ENCODE measurements at places on chromosomes 1 and 21.

DNA sequence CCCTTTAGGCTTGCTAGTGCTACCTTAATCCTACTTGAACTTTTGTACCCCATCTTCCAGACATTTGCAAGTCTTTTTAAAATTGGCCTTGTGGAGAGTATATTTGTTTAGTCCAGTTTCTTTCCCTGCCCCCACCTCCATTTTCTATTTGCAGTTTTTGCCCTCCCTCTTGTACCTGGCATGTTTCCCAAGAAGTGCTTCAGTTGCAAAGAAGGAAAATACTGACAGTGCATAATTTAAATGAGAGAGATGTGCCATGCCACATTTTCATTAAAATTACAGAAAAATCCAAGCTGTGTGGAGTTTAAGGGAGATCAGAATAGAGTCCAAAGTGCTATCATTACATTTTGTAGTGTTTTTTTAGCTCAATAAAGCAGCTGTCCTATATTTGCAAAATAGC lies 150.0 kb upstream of the ADGRL2 start:
- DNase-seq, result no peak

DNA sequence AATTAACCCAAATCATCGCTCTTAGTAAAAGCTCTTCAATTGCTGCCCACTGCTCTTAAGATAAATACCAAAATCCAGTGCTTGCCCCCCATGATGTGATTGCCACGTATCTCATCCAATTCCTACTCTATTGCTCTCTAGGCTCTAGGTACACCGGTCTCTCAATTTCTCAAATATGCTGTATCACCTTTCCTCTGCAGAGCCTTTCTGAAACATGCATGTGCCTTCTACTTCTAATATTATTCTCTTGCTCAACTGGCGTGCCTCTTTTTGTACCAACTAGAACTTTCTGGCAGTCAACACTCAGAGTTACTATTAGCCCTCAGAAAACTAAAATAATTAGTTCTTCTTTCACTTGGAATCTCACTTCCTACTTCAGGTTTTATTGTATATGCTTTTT lies 111.7 kb upstream of the LBR start:
- DNase-seq, result no peak

GRCh38 chr1:41621791-41622190 lies 137.3 kb upstream of the EDN2 start:
- DNase-seq, result no peak

- no peak for DNase-seq
Observed at GRCh38 chr1:42768172-42768571, 1.1 kb downstream of the C1orf50 start.

GRCh38 chr1:233238884-233239431 lies 56.6 kb downstream of the PCNX2 start:
- DNase-seq, result no peak

- no peak for DNase-seq
Observed at GRCh38 chr21:44534688-44535087, 5.3 kb downstream of the KRTAP10-1 start.

- no peak for DNase-seq
Observed at GRCh38 chr1:162094271-162094670, 24.8 kb downstream of the NOS1AP start.

DNA sequence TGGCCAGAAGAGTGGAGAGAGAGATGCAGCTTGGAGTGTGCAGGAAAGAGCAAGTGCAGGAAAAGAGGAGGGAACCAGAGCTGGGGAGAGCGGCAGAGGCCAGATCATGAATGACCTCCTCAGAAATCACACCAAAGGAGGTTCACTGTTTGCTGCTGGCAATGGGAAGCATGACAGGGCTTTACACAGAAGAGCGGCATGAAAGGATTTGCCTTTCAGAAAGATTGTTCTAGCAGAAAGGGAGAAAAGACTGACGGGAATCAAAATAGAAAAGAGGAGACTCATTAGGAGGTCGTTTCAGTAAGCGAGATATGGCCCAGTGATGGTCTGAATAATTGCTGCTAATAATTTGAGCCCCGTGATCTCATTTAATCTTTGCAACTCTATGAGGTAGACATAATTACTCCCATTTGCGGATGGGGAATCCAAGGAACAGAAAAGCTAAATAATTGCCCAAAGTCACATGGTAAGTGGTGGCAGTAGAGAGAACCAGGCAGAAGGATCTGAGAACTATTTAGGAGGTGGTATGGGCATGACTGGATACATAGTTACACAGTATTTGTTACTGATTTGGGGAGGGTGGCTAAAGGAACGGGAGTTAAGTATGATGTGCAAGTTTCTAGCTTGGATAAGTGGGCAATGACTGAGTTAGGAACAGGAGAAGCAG lies 12.5 kb upstream of the HNRNPR start:
- no peak for DNase-seq

- DNase-seq, result no peak
Observed at GRCh38 chr1:231028682-231029081, 11.4 kb downstream of the FAM89A start.

DNA sequence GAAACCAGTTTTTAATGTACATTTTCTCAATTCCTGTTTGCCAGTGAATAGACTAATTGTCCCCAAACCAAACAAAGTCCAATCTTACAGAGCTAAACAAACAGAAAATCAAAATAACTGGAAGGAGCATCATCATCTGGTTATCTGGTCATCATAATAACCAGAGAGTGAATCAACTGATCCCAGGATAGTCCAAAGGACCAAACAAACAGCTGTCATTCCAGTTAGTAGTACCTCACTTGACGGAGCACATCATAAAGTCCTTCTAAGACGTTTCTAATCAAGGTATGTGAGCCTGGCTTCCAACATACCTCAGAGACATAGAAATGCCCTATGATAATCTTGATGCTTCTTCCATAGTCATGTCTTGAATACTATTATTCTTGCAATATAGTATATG lies 240.5 kb downstream of the LTN1 start:
- DNase-seq, result no peak

All from T-helper 9 cell (primary cell).